Islet precursor cell (in vitro differentiated cells): ENCODE measurements at places on chromosomes 1 and 21.

GRCh38 chr1:199743227-199743626 lies 284.3 kb upstream of the NR5A2 start:
- no peak for DNase-seq

DNA sequence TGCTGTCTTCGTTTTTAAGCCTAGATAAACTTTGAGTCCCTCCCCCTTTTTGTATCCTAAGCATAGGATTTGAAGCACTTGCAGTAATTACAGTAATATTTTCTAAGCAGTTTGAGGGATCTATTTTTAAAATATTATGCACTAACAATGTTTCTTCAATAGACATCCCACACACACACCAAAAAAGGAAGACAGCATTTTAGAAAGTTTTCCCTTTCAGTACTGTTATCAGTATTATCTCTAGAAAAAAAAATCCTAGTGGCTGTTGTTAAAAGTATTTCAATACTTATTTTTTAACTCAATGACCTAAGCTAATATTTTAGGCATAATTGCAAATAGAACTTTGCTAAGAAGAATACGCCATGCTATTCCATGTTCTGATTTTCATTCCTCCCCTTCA lies 15.1 kb downstream of the MCOLN3 start:
- DNase-seq = no peak

DNA sequence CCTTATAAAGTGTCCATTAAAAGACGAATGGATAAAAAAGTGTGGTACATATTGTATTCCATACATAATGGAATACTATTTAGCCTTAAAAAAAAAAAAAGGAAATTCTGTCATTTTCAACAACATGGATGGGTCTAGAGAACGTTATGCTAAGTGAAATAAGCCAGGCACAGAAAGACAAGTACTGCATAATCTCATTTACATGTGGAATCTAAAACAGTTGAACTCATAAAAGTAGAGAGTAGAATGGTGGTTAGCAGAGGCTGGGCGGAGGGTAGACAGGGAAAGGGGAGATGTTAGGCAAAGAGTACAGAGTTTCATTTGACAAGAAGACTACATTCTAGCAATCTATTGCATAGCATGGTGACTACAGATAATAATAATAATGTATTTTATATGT lies 2.6 kb downstream of the CTSS start:
- DNase-seq = no peak

DNA sequence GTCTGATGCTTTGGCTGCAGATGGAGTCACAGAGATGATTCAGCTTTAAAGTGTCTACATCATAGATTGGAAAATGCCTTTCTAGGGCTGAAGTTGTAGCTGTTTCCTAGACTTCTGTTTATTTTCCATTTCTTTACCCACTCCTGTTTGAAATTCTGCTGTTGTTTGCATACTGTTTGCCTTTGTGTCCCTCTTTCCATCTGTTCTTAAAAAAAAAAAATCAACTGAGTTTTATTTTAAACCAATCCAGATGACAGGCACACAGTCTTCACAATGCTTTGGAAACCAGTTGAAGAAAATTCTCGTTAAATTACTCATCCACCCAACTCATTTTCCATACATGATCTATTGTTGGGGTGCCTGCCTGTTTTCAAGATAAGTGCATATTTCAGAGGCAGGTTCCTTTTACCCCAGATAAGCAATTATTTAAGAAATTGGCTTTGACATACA lies 245.9 kb downstream of the DISC1 start:
- peak; percentile 22 for DNase-seq

DNA sequence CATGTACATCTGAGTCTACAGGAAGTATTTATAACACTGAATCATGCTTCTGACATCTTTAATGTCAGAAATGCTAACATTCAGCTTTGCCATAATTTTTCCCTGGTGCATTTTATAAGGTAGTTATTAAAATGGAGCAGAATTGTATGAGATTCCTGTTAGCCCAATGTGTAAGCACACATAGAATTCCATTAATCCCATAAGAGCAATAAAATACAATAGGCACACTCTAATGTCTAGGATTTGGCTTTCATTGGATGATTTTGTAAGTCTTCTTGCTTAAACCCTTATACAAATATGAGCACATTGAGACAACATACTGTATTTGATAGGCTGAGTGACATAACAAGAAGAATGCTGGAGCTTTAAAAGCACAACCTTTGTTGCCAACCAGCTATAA lies 256.4 kb downstream of the HMCN1 start:
- no peak for DNase-seq

DNA sequence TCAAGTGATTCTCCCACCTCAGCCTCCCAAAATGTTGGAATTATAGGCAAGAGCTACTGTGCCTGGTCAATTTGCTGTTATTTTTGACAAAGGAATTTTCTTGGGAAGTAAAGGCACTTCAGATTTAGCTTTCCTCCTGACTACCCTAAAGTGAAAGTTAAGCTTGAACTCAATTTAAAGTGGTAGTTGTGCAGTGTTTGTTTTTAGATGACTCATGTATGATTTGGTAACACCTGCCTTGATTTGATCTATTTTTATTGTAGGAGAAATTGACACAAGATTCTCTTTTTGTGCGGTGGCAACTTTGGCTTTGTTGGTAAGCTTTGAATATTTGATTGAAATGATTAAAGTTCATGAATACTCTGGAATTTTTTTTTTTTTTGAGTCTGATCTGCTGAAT lies 5.0 kb downstream of the RABGGTB start:
- DNase-seq = no peak

DNA sequence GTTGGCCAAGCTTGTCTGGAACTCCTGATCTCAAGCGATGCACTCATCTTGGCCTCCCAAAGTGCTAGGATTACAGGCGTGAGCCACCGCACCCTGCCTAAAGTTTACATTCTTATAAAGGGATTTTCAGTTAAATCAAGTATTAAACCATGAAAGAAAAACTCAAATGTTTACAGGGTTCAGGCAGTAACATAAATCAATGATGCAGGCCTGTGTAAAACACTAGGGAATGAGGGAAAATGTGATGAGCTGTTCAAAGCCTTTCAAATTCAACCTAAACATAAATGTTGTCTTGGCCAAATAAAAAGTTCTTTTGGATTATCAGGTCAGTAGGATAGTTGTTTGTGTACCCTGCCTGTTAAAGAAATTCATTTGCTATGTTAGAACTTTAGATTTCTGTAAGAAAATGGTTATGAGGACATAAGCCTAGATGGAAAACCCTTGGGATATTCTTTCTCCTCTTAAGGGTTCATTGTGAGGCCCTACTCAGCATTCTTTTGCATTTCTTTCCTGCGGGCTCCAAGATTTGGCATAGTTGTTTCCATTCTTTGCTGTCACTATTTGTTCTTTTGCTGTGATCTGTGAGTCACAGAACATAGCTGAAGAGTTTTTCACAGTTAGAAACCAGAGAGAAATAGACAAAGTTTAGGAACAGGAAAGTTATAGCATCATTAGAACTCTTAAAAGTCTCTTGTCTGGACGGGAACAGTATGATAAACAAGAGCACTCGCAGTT lies 8.9 kb upstream of the ZRANB2 start:
- DNase-seq = no peak

DNA sequence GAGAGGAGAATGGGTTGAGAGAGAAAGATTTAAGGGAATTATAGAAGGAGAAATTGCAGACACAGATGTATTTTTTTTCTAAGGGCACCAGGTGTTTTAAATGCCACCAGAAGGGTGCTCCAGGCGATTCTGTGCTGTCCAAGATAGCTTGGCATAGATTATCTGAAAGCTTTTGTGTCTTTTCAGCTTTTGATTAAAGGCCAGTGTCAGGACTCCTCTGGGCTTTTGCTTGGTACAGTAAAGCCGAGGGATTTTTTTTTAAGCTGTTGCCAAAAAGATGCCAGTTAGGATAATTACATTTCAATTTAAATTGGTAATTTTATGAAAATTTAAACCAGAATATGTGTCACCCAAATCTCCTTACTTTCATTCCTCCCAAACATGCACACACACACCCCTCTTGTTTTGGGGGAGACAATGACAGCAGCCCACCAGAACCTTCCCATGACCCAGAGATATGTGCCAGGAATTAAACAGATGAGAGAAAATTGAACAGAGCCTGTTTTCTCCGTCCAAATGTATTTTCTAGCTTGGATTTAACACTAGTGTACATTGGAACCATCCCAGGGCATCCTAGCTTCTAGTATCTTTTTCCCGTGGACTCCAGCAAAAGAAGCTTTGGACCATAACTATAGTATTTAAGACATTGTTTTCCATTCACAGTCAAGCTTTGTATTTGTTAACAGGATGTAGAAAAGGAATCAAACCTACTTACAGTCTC lies 670.7 kb upstream of the CXADR start:
- no peak for DNase-seq

DNA sequence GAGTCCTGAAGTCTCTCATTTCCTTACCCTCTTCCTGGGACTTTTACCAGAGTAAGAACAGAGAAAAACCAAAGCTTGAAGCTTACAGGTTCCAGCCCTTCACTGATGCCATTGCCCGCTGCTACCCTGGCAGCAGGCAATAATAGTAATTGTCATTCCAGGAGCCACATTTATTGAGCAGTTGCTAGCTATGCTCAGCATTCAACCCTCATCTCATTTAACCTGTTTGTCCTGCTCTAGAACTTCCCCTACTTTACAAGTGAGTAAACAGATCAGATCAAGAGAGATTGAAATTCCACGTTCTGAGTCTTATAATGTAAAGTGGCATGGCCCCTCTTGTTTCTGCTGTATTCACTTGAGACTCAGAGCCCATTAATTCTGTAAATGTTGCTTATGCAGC lies 80.4 kb downstream of the ATP1A1 start:
- no peak for DNase-seq

DNA sequence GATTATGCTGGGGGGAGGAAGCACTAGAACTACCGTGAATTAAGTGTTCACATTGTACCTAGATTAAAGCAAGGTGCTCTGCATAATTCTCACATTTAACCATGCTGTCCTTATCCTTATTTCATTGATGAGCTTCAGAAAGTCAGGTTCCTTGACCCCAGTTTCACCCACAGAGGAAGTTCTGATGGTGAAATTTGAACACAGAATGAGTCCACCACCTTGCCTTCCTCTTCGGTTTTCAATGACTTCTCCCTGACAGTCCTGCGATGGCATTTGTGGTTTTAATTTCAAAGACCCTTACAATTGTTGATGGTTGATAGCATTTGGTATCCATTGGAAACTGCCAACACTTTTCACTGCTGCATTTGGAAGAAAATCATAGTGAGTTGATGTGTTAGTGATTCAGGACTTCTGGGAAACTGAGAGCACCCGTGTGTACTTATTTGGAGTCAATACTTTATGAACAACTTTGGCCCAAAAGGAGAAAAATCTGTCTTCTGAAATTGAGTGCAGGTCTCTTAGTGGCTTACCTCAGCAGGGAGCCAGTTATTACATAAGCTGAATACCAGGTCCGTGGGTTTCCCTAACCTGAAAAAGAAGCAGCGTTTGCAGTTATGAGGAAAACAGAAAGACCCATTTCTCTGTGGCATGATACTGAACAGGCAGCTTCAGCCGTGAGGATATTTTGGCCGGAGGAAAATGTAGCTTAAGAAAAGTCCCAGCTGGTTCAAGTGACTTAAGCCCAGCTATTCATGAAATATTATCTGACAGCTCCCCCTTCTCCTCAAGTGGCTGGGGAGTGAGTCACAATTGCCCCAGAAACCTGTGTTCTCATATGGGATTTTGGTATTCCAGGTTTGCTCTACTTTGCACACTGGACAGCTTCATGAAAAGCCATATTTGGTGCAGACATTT lies 47.5 kb downstream of the ROR1 start:
- DNase-seq = no peak

DNA sequence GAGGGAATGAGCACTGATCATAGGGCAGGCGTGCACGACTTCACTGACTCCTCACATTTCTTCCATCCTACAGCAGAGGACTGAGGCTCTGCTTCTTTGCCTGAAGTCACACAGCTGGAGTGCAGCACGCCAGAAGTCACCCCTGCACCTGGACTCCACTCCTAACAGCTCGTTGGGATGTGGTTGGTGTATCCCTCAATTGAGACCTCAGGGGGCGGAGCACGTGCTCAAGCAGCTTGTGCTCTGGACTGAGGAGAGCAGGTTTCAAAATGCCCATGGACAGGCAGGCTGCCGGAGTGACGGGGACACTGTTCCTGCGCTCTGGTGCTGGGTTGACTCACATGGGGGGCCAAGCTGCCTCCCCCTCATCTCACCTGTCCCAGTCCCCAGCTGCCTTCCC lies 13.9 kb downstream of the CHIT1 start:
- DNase-seq = no peak

GRCh38 chr1:36089393-36090121 lies 865 bp downstream of the ADPRS start:
- DNase-seq = no peak

DNA sequence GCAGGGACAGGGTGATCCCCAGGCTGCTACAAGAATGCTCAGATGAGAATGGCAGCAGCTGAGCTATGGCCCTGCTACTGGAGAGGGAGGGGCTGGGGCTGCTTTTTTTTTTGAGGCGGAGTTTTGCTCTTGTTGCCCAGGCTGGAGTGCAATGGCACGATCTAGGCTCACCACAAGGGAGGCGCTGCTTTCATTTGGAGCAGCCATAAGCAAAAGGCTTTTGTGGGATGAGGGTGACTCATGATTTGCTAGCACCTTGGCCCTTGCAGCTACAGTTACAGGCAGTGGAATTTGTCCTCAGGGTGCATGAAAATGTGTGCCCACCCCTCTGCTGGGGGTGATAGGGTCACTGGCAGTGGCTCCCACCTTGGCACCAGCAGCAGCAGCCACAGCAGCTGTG lies 32.4 kb upstream of the CYP4A22 start:
- DNase-seq = no peak

- no peak for DNase-seq
Observed at GRCh38 chr1:175186433-175187160, 6.0 kb downstream of the KIAA0040 start.

- DNase-seq = no peak
Observed at GRCh38 chr1:93036672-93037071, 42.4 kb upstream of the MTF2 start.

- no peak for DNase-seq
Observed at GRCh38 chr1:228241259-228241658, 33.4 kb downstream of the OBSCN start.

GRCh38 chr1:185862235-185862634 lies 128.0 kb downstream of the HMCN1 start:
- DNase-seq = no peak

- no peak for DNase-seq
Observed at GRCh38 chr1:222892137-222892769, 77.4 kb downstream of the DISP1 start.

GRCh38 chr1:59481881-59482505 lies 185.1 kb downstream of the FGGY start:
- no peak for DNase-seq

GRCh38 chr1:9730096-9730901 lies 78.8 kb downstream of the PIK3CD start:
- no peak for DNase-seq

- DNase-seq = peak; percentile 88
Observed at GRCh38 chr1:232542633-232543593, 87.0 kb downstream of the SIPA1L2 start.
